Stimulated activated CD4-positive, alpha-beta T cell treated with anti-CD3 and anti-CD28 coated beads, Interleukin-4, amount 100 ng/mL, for 4 hours (primary cell): ENCODE measurements at places on chromosomes 5 and 9.

DNA sequence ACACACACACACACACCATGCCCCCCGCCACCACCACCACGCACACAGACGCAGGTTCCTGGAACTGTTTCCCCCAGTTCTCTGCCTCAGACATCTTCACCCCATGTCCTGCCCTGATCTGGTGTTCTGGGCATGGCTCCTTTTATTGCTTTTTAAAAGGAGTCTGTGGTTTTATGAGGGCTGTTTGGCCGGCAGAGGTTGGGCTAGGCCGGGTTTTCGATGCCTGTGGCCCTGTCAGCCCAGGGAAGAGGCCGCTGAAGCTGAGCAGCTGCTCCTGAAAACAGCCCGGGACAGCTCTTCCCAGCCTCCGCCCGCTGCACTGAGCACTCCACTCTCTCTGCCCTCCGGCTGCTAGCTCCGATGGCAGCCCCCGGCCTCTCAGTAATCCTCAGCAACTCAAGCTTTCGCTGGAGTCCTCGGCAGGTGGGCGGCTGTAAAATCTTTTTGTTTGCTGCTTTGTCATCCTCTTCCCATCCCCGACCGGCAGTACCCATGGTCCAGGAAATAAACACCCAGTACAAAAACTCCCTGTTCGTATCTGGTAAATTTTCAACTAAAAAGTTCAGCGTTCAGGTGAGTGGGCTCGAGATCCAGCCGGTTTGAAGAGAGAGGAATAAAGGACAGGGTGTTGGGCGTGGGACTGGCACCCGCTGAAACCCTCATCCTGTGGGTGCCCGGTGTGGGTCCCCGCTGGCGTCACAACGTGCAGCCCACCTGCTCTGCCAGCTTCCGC, 103.0 kb upstream of the ERCC6L2 start:
- DNase-seq: no peak

DNA sequence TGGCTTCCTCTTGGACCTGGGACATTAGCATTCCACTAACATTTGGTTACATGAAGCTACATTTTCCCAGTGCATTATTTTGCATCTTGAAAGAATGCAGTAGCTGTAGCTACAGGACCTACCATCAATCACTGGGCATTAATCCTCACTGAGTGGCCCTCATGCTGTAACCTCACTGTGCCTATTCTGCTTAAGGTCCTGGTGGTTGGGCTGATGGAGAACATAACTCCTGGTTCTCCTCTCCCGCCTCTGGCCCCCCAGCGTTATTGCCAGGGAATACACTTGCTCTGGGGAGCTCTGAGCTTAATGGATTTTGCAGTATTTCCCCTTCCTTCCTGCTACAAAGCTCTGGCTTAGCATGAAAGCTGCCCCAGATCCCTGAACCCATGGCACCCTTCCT, 111.5 kb upstream of the EQTN start:
- no peak for DNase-seq

GRCh38 chr9:133638711-133639110, 2.5 kb downstream of the DBH start:
- DNase-seq: no peak

DNA sequence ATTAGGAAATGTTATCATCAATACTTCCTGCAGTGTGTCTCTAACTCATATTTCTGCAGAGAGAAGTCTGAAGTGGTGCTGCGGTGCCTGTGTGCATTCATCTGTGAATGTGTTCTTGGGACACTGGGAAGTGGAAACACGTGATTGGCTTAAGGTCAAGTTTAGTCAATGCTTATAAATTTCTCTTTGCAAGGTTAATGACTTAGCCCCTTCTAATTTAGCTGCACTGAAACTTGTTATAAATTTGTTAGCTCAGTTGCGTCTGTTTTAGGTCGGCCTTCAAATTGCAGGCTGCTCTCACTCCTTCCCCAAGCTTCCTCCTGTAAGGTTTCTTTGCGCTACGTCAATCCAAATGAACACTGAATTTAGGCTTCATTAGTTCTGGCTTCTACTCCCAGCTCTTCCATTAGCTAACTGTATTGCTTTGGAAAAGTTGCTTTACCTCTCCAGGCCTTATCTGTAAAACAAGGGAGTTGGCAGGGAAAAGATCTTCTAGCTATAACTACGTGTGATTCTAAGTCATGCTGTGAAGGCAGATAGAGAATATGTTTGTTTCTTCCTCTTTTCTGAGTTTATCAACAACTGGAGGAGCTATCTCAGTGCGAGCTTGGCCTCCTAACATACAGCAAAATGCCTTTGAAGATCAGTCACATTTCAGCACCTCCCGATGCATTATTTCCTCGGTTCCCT, 341.8 kb downstream of the NFIB start:
- no peak for DNase-seq

DNA sequence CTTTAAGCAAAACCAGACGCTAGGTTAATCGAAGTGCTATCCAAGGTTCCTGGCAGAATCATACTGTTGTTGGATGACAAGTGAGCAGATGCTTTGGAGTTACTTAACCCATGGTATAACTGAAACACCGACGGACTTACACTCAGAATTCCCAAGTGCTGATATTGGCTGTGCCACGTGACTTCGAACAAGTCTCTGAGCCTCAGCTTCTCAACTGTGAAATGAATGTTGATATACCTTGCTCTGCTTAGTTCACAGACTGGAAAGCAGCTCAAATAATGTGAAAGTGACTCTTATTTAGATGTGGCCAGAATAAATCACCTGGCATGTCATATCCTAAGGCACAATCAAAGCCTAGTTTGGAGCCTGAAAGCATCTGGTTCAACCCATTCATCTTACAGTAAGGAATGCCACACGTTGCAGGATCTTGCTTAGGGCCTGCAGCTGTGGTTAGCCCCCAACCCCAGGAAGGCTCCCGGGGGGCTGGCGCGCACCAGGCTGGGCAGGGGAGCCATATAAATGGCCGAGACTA, 759 bp downstream of the GEMIN5 start:
- no peak for DNase-seq

- DNase-seq: no peak
Measured at GRCh38 chr9:105686936-105687335, 7.4 kb upstream of the TMEM38B start.

- DNase-seq: peak; percentile 43
Measured at GRCh38 chr9:121201045-121201737, 478 bp downstream of the RAB14 start.

DNA sequence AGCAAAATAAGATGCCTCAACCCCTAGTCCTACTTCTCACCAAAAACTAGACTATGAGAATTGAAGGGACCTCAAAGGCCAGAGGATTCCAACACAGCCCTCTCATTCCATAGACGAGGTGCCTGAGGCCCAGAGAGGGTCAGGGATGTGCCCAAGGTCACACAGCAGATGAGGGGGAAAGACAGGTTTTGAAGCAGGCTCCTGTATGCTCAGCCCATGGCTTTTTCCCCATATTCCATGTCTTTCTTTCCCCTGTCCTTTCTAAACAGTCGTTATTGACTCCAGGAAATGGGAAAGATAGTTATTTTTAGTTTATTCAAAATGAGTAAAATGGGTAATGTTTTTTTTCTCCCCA, 61.2 kb upstream of the COL15A1 start:
- no peak for DNase-seq

DNA sequence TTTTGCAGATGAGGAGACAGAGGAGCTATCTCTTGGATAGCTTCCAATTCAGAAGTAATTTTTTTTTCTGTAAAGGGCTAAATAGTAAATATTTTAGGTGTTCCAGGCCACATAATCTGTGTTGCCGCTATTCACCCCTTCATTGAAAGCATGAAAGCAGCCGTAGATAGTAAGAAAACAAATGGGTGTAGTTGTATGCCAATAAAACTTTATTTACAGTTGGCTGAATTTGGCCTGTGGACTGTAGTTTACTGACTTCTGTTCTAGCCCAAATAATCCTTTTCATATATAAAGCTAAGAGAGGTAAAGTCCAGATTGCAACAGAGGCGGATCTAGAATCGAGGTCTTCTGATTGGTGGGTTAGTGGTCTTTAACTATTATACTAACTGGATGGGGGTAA, 128.9 kb downstream of the SLF1 start:
- no peak for DNase-seq

- DNase-seq: no peak
Measured at GRCh38 chr9:20351715-20352114, 270.6 kb downstream of the MLLT3 start.

- no peak for DNase-seq
Measured at GRCh38 chr5:9712506-9712905, 82.4 kb upstream of the TAS2R1 start.

DNA sequence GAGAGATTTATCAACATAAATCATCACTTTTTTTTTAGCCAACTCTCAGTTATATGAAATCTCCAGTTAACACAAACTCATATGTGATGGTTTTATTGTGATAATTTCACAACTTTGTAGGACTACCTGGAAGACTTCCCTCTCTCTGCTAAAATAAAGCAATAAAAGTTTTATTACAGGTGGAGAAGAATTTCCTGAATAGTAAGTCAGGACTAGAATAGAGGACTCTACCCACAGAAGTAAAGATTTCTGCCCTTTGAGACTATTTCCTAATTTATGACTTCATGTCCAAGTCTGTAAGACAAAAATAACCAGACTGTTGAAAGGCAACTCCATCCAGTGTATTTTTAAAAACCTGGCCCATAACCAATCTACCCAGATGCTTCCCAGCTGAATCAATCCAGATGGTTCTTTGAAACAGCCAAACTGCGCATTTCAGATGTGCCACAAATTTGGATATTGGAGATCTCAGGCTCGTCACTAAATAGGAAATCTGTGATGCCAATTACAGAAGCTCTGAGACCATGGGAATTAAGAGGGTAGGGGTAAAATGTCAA, 234.0 kb upstream of the NMUR2 start:
- DNase-seq: no peak

DNA sequence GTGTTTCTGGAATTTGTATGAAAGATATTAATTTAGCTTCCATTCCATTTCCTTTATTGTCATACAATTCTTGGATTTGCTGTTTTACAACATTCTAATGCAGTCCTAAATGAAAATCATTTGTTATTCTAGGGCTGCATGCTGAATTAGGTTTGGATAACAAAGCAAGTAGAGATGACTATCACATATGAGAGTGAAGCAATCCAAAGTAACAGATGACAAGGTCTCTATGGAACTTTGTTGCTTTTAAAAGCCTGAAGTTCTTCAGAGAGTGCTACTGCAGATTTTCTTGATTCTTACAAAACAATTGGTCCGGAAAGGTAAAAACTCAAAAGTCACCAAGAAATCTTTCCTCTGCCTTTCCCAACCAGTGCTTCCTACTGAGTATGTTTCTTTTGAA, 56.9 kb upstream of the VCAN start:
- DNase-seq: no peak

DNA sequence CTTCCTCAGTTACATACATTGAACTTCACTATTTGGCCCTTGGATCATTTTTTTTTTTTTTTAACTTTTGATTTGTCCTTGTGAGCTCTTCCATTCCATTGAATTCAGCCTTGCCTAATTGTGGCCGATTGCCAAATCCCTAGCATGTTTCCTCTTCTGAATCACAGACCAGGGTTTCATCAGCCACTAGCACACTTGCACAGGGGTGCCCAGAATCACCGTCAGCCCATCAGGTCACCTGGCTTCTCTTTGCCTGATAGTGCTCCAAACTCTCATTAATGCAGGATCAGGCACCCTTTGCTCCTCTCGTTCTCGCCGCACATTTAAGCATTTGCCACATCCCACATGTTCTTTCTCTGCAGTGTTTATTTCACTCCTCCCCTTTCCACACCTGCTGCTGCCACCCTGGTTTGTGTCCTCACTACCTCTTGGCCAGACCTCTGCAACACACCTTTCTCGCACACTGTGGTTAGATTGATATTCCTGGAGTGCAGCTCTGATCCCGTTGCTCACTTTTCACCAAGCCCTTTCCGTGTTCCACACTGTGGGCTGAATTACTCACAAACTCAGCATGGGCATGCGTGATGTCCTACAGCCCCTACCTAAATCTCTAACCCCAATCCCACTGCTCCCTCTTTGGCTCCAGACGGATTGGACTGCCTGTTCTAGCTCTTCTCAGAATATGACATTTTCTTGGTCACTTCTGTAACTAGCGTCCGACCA, 9.8 kb downstream of the PIK3R1 start:
- DNase-seq: no peak

DNA sequence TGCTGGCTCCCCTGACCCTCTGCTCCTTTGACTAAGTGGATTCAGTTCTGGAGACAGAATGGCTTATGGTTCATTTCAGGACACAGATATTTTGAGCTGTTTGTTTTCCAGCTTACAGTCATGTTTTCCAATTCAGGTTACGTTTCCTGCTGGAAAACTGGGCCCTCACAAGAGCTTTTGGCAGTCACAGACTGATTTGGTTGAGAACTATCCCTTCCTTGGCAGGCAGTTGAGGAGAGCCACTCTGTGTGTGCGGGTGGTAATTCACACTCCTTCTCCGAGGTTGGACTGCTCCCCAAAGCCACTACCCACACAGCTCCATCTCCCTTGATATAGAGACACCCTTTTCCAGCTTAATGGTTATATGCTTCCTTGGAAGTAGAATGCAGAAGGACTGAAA, 534.5 kb downstream of the TMEM38B start:
- no peak for DNase-seq

DNA sequence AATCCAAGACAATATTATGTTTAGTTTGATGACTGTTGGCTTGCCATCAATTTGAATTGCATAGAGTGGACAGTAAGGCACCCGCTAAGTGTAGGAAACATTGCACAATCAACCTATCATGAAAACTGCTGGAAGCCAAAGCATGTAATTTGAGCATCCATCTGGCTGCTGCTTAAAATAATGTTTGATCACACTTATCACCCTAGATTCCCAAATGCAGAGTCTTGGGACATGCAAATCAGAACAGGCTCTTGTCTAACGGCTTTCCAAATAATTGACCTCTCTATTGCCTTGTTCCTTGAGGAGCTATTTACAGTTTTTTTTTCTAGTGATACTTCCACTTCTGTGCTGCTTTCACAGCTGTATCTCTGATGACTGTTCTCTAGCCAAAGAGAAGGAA, 342.1 kb downstream of the PRR16 start:
- no peak for DNase-seq

GRCh38 chr5:142057697-142058056, 44.9 kb upstream of the GNPDA1 start:
- DNase-seq: no peak

GRCh38 chr5:172870291-172870714, 36.3 kb downstream of the ERGIC1 start:
- no peak for DNase-seq

DNA sequence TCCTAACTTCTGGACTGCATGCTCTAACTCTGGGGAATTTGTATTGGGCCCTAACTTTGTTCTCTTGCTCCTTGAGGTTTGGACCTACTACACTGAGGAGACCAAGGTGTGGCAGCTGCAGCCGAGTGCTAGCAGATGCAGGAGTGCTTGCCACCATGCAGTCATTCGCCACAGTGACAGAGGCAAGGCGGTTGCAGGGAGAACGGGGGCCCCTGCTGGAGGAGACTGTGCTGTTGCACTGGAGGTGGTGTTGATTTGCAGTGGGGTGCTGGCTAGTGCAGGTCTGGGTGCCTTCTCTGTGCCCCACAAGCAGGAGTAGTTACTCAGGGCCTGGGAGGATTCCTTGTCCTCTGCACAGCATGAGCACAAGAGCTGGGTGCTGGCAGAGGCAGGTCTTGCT, 22.4 kb upstream of the DIRAS2 start:
- DNase-seq: no peak

GRCh38 chr5:95941756-95942155, 19.9 kb downstream of the ELL2 start:
- DNase-seq: no peak

GRCh38 chr9:36914212-36914577, 119.9 kb downstream of the PAX5 start:
- DNase-seq: no peak

- no peak for DNase-seq
Measured at GRCh38 chr9:104843644-104844240, 79.8 kb downstream of the NIPSNAP3B start.
